ENCODE measurements at places on chromosomes 3 and 15.
A peak's percentile ranks its signal among the peaks of the same experiment; 100 is the strongest.

DNA sequence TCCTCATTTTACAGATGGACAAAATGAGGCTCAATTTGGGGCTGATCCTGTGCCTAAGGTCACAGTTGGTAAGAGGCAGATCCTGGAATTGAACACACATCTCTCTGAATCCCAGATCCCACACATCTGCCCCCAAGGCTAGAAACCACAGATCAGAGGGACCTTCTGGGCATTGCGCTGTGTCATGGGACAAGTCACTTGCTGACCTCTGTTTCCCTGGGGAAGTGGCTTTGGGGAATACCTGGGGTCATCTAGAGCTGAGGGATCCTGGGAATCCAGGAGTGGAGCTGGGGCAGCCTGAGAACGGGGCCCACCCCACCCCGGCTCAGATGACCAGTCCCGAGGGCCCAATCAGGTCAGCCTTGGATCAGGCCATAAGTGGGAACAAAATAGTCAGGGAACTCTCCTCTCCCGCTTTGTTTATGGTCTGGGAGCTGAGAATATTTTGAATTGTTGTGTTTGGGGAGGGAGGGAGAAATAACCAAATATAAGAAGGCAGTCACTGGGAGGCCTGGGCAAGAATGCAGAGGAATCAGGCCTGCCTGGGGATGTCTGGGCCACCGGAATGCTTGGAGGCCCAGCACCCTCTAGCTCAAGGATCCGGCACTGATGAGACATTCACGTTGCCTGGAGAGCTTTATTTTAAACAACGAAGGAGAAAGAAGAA, 8.8 kb upstream of the SLC6A6 start:
- peak; percentile 20 for DNase-seq

DNA sequence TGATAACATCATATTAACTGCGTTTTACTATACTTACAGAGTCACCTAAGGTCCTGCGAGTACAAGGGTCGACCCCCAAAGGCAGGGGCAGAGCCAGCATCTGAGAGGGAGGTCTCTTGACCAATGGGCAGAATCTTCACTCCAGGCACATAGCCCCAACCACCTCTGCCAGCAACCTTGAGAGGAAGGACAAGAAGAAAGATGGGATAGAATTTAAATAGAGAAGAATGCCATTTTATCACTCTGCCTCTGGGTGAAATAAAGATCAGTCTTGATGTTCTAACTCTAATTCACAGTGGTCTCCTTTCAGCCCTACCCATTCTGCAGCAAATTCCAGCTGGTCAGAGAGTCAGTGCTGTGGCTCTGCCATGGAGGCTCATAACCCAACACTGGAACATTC, 26.5 kb downstream of the KNG1 start:
- no peak for DNase-seq

DNA sequence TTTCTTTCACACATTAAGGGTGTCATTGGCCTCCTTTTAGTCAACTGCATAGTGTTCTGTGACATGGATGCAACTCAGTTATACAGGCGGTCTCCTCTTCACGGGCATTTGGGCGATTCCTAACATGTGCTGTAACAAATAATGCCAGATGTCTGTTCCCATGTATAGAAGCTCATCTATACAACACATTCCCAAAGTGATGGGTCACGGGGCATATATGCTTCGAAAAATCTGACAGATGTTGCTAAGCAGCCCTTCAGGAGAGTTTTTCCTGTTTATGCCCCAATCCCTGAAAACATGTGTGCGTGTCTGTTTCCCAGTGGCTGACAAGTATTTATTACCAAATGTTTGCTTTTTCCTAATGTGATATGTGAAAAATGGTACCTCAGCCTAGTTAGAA, 25.8 kb downstream of the LRRK1 start:
- DNase-seq = peak; percentile 59

DNA sequence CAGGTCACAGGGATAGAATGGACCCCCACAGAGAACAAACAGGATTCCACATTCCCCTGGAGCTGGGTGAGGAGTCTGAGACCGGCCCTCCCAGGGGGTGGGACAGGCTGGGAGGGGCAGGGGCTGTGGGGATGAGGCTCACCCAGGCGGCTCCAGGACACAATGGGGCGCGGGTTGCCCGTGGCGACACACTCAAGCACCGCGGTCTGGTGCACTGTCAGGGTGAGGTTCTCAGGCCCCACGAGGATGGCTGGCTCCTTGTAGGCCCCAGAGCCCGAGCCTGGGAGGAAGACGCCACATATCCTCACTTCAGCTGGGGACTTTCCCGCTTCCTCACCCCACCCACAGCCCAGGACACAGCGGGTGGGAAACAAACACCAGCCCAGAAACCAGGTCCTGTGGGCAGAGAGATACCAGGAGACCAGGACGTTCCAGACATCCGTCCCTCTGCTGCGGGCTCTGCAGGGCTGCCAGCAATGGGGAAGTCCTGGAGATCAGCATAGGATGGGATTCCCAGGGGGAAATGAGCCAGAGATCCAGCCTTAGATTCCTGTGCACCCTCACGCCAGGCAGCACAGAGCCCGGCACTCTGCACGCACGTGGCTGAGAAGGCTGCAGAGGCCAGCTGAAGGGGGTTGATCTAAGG, 30.2 kb downstream of the RNU5B-1 start:
- DNase-seq = no peak

- no peak for DNase-seq
Measured at GRCh38 chr3:168511428-168512014, 415.8 kb upstream of the GOLIM4 start.

DNA sequence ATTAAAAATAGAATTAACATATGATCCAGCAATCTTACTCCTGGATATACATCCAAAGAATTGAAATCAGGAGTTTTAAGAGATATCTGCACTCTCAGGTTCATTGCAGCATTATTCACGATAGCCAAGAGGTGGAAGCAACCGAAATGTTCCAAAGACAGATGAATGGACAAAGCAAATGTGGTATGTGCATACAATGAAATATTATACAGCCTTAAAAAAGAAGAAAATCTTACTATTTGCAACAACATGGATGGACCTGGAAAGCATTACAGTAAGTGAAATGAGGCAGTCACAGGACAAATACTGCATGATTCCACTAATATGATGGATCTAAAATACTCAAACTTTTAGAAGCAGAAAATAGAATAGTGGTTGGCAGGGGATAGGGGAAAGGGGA, 9.3 kb upstream of the TMEM158 start:
- no peak for DNase-seq

DNA sequence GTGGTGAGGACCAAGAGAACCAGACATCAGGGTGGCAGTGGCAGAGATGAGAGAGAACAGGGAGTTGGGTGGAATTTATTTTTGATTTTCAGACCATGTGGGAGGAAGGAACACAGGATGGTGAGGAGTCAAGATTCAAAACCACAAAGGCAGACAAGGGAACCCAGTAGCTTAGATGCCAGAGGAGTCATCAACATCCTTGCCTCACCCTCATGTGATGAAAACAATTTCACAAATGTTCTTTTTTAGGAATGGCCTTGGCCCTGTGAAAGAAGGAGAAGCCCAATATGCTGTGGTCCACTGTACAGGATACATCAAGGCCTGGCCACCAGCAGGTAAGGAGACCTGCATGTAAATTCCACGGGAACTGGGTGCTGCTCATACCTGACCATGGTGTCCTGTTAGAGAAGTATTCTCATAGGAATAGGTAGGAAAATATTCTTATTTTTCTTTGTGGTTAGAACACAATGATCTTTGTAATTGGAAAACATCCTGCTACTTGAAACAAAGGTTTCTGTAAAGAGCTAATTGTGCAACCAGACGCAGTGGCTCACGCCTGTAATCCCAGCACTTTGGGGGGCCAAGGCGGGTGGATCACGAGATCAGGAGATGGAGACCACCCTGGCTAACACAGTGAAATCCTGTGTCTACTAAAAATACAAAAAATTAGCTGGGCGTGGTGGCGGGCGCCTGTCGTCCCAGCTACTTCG, 110.0 kb downstream of the ARNT2 start:
- DNase-seq = no peak

- DNase-seq = no peak
Measured at GRCh38 chr3:49511639-49512038, 41.6 kb downstream of the DAG1 start.

DNA sequence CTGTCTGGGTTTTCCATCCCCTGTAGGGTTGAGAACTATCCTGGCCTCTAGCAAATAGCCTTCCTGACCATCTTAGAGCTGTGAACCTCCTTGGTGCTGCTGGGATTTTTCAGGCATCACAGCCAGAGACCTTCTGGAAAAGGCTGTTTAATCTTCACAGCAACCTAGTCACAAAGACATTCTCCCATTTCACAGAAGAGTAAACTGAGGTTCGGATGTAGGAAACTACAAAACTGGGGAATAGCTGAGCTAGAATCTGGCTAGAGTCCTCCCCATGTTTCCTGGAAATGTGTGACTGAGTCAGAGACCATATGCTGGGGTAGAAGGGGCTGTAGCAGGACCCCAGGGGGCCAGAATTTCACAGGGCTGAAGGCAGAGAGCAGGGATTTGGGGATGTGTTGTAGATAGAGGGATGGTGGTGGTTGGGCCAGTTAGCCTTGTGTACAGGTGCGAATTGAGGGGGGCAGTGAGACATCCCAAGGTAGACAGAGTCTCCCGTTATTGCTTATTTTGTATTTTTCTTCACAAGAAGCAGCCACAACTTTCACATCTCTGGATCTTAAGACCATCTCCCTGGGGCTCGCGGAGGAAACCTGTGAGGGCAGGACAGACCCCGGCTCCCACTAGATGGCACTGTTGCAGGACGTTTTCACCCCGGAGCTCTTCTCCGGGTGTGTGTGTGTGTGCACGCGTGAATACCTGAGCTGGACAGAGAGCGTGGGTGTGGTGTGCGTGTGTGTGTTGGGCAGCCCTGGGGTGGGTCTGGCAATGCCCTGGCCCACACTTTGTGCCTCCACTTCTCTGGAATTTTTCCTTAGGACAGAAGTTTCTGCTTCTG, 66.9 kb upstream of the PRR23C start:
- no peak for DNase-seq

- no peak for DNase-seq
Measured at GRCh38 chr15:75836959-75837334, 6.3 kb upstream of the UBE2Q2 start.

GRCh38 chr15:63072809-63073277, 30.3 kb downstream of the TPM1 start:
- no peak for DNase-seq

DNA sequence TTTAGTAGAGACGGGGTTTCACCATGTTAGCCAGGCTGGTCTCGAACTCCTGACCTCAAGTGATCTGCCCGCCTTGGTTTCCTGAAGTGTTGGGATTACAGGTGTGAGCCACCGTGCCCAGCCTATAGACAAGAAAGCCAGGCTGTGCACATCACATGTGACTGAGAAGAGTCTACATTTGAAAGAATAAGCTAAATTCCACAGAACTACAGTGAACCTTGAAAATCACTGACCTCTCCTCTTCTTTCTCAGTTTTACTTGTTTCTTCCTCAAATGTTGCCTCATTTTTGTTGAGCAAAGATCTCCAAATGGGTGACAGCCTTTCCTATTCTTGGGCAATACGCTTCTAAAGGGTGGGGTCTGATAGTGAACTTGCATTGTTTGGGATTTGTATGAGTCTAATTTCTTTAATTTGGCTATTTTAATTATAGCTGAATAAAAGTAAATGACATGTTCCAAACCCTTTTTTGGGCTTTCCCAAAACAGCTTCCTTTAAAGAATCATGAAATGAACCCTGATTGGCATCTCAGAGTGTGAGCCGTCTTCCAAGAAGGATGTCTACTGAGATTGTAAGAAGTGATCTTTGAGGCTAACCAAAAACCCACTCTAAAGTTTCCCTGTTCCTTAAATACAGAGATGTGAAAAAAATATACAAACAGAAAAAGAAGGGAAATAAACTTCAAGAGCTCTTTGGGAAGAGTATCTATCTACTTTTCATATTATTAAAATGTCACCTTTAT, 21.6 kb upstream of the SPTBN5 start:
- no peak for DNase-seq

GRCh38 chr3:58102976-58103451, 94.8 kb downstream of the FLNB start:
- DNase-seq = no peak

- DNase-seq = no peak
Measured at GRCh38 chr3:184696697-184697096, 15.2 kb downstream of the MAGEF1 start.

- peak; percentile 16 for DNase-seq
Measured at GRCh38 chr3:24351779-24352469, 142.7 kb downstream of the THRB start.

- no peak for DNase-seq
Measured at GRCh38 chr3:125395091-125395490, 20.0 kb upstream of the ZNF148 start.

GRCh38 chr3:186717039-186717457, at the start of gene KNG1:
Gene KNG1 (plus strand): TSS chr3:186717359. CDS start chr3:186717543, 184 bp downstream.
- DNase-seq = no peak

DNA sequence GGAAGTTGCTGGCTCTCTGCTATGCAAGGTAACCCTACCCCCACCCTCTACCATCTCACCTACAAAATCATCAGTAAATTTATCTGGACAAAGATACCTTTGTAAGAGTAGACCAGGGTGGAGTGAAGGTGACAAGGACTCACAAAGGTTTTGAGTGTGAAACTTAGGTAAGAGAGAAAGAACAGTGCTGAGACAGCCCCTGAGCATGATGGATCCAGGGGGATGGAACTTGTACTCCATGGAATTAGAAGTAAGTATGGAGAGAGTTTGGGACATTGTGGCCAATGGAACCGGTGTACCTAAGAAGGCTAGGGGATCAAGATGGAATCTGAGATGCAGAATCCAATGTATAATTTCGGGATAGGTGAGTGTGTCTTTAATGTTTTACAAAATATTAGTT, 153.0 kb upstream of the NSMCE3 start:
- no peak for DNase-seq

- peak; percentile 6 for DNase-seq
Measured at GRCh38 chr3:101340591-101340990, 20.2 kb upstream of the IMPG2 start.

GRCh38 chr3:54157860-54158259, 35.5 kb downstream of the CACNA2D3 start:
- DNase-seq = no peak

DNA sequence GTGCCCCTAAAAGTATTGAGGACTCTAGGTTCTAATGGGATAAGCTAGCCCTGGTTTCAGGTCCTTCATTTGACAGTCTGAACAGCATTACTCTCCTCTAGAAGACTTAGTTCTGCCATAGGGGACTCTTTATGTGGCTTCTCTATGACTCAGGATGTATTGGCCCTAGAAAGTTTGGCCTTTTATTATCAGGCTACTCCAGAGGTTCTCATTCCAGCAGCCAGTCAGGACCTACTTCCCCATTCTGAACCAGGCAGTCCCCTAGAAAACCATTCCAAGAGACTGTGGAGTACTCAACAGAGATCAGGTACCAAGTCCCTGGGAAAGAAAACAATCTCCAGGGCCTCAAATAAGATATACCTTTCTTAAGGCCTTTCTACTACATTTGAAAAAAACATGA, 157.9 kb upstream of the TSPAN3 start:
- no peak for DNase-seq

GRCh38 chr3:61936344-61936937, 375.1 kb downstream of the PTPRG start:
- DNase-seq = no peak

- no peak for DNase-seq
Measured at GRCh38 chr3:161630794-161631193, 134.2 kb downstream of the OTOL1 start.

DNA sequence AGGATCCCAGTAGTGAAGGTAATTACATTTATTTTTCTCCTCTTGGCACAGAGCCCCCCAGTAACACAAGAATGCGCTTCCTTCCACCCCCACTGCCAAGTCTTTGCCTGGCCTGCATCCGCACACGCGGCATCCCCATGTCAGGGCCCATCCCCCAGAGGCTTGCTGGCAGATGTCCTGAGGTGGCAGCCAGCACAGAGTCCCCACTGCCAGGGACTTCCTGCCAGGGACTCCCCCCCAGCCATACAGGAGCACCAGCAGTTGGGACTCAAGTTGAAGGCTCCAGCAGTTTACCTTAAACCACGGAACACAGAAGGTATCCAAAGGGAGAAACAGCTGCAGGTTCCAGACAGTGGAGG, 41.0 kb downstream of the MEGF11 start:
- no peak for DNase-seq

Measured in fibroblast of skin of left quadriceps (primary cell).